WTC11 (cell line): ENCODE measurements at places on chromosomes 1 and 21.

DNA sequence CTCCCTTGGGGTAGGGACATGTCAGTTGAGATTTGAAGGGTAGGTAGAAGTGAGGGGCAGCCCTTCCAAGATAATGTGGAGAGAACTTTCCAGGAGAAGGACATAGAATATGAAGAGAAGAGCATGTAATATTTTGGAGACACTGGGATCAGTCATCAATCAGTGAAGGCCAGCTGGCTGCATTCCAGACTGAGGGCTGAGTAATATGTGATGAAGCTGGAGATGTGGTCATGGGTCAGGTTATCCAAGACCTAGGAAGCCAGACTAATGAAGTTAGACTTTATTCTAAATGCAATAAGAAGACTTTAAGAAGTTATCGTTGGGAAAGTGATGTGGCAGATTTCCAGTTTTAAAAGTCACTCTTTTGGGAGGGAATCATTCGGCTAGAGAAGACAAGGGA lies 262.0 kb downstream of the HMCN1 start:
- H3K4me3 ChIP-seq, result no peak overlapping the region
- H3K27me3 ChIP-seq, result no peaks in the 10 kb centered on the region
- H3K27ac ChIP-seq, result no peak overlapping the region
- no peaks in the 10 kb centered on the region for H3K36me3 ChIP-seq
- no peak for DNase-seq

- DNase-seq, result no peak
- H3K27me3 ChIP-seq, result no peaks in the 10 kb centered on the region
- no peak overlapping the region for H3K27ac ChIP-seq
- H3K4me1 ChIP-seq, result peaks cover 24% of the 10 kb centered on the region
These were observed 23.2 kb upstream of the SLC2A1 start for GRCh38 chr1:42981871-42982270.

DNA sequence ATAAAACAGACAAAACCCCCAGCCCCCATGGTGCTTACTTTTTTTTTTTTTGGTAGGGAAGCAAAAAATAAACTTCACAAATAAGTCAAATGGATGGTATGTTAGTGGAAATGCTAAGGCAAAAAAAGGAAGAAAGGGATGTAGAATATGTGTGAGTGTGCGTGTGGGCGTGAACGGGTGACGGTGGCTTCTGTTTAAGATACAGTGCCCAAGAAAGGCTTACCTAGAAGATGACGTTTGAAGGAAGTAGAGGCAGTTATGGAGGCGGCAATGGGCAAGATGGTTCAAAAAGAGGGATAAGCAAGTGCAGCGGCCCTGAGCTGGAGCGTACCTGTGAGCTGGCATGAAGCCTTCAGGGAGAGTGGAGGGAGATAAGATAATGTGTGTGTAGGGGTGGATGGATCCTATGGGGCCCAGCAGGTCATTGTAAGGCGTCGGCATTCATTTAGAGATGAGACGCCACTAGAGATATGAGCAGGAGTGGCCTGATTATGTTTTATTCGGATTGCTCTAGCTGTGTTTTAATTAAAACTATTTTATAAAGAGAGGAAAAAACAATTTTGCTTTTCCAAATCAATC lies 19.9 kb downstream of the LEPR start:
- no peak for DNase-seq
- H3K27me3 ChIP-seq, result no peaks in the 10 kb centered on the region
- H3K4me1 ChIP-seq, result peaks cover 41% of the 10 kb centered on the region
- no peak overlapping the region for H3K4me3 ChIP-seq

- no peak for DNase-seq
- H3K36me3 ChIP-seq, result no peaks in the 10 kb centered on the region
- no peak overlapping the region for H3K4me3 ChIP-seq
- H3K27me3 ChIP-seq, result peaks cover 15% of the 10 kb centered on the region
- no peak overlapping the region for H3K27ac ChIP-seq
These were observed 17.4 kb downstream of the LGR6 start for GRCh38 chr1:202210969-202211368.
